ENCODE measurements at places on chromosomes 5 and 9. TPM values are rescaled to one million over a fixed set of nuclear protein-coding genes. Genes with fewer than 3 reads are reported as not detected.

GRCh38 chr5:106759581-106759980 is 911.2 kb downstream of the EFNA5 start:
- peak; percentile 40 for DNase-seq

GRCh38 chr5:135375040-135375793 is 23.8 kb downstream of the MACROH2A1 start:
- DNase-seq = no peak

GRCh38 chr5:104789366-104789765 is 1226.8 kb upstream of the NUDT12 start:
- no peak for DNase-seq

GRCh38 chr9:122418016-122418415 is 47.2 kb downstream of the PTGS1 start:
- DNase-seq = no peak

DNA sequence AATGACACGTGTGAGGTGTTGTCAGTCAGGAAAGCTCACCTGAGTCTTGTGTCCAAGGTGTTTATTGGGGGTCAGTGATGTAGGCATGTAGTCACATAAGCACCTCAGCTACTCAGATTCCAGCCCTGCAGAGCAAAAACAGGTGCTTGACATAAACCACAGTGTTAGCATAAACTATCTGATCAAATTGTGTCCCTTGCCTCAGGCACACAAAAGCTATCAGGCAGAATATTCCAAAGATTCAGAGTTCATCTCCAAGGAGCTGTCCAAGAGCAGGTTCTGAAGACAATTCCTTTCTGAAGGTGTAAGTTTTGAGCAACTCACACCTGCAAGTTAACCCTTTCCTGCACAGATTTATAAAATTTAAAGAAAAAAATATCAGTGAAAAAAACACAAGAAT is 102.2 kb upstream of the ITGA1 start:
- DNase-seq = no peak

DNA sequence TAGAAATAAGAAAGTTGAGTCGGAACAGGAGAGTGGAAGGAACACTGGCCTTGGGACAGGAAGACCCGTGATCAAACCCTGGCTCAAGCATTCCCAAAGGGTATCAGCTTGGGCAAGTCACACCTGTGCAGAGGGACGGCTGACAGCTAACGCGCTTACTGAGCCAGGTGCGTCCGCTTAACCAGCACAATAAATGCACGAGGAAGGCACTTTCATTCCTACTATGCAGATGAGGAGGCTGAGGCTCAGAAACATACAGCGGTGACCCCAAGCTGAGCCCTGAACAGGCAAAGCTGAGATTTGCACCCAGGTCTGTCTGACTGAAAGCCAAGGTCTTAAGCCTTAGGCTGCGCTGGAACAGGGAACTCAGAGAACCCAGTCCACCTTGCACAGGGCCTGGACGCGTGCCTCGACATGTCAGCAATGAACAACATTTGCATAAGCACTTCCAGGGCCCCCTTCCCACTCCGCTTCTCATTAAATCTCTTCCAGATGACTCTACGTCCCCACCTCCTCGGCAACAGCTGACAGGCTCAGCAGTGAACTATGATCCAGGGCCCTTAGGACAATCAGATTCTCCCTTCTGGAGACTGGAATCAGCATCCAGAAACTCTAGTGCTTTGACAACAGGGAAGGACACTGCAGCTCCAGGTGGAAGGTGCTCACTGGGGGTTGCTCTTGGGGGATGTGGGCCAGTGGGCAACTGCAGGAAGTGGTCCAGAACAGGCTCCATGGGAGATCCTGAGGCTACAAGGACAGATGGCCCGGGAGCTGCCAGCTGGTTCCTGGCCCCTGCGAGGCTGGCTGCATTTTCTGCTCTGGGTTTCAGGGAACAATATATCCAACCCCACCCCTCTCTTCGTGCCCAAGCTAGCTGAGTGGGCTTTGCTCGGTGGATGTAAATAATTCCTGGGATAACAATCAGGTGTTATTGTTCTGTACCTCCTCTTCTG is 35.2 kb downstream of the SH3PXD2B start:
- no peak for DNase-seq

GRCh38 chr9:132536124-132536523 is 46.3 kb upstream of the BARHL1 start:
- no peak for DNase-seq

GRCh38 chr9:7561527-7562080 is 238.0 kb downstream of the DMAC1 start:
- no peak for DNase-seq

DNA sequence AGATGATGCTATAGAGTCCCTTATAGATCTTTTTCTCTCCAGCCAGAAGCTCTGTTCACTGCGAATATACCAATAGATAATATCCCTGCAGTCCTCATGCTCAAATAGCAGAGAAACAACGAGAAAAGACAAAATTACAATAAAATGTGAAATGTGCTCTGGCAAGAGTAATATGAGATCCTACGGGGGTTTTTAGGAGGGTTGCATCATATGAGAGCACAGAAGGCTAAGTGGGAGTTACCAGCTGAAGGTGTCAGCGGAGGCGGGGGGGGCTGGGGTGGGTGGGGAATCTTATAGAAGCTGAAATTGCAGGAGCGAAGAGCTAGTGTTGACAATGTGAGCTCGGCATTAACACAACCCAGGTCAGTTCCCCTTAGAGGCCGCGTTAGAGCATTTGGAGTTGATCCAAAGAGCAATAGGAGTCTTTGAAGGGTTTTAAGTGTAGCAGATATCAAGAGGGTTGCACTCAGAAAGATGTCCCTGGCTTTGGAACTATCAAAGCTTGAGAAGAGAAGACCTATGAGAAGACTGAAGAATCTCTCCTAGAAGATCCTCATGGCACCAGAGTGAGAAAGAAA is 109.7 kb downstream of the BASP1 start:
- DNase-seq = no peak

GRCh38 chr5:22504411-22504810 is 348.7 kb downstream of the CDH12 start:
- no peak for DNase-seq

DNA sequence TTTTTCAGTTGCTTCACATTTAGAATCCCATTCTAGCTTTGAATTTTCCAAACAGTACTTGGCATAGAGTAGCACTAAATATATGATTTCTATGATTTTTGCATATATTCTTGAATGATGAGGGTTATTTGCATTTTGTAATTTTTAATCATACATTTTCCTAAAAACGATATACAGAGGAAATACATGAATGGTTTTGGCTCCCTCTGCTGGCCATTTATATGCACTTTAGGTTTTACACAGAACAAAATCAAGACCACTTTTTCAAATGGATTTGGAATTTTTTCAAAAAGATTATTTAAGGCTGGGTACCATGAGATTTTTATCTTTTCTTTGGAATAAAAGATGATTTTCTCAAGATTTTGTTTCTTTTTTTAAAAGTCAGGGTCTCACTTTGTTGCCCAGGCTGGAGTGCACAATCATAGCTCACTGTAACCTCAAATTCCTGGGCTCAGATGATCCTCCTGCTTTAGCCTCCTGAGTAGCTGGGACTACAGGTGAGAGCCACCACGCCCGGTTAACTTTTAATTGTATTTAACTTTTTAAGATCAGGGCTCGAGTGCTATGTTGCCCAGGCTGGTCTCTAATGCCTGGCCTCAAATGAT is 16.7 kb upstream of the COMMD10 start:
- peak; percentile 84 for DNase-seq

- peak; percentile 28 for DNase-seq
Measured at GRCh38 chr5:179142434-179143198, 82.4 kb downstream of the ZNF354C start.

GRCh38 chr5:107885601-107886000 is 214.9 kb upstream of the EFNA5 start:
- DNase-seq = no peak

GRCh38 chr9:108854641-108855528 is 901 bp downstream of the ACTL7B start:
- no peak for DNase-seq

- no peak for DNase-seq
Measured at GRCh38 chr5:157570531-157571200, 4.9 kb downstream of the ADAM19 start.

- DNase-seq = no peak
Measured at GRCh38 chr9:27442464-27442863, 81.6 kb upstream of the IFNK start.

DNA sequence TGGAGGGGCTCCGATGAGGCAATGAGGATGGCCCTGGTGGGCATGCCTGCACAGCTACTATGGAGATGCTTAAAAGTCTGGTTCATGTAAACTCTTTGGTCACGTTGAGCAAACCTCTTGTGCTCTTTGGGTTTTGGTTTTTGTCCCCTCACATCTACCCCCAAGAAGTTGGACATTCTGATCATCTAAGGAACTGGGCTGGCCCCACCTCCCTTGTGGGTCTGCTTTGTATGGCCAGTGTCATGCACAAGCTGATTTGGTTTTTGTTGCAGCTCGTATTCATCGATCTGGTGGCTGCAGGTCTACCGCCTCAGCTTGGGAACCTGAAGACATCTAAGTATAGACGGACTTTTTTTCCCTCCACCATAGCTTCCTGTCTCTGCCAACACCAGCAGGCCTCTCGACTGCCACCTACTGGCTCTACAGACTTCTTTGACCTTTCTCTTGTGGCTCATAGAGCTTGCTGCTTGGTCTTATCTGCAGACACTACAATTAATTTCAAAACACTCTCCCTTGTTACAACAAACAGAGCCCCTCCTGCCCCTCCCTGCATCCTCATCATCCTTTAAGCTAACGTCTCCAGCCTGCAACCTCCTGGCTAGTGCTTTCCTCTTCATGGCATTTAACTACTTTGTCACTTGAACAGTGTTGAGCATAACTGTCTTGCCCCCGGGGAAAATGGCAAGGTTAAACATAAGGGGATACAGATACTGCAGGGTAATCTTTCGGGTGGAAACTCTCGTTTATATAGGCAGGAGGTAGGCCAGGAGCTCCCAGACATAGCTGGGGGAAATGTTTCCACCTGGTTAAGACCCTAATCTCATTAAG is 34.5 kb downstream of the TSTD2 start:
- peak; percentile 93 for DNase-seq

- peak; percentile 68 for DNase-seq
Measured at GRCh38 chr9:128203707-128204551, 750 bp downstream of the DNM1 start.

The ANKRD31 gene
- not detected for total RNA-seq

The HAVCR2 gene
- 7.8 TPM for total RNA-seq

The ANGPTL2 gene
- total RNA-seq = 14.0 TPM

The PHYHD1 gene
- total RNA-seq = 13.8 TPM

The SCGB3A2 gene
- total RNA-seq = not detected

The NXNL2 gene
- total RNA-seq = not detected

The PLPP7 gene
- 0.29 TPM for total RNA-seq

The SLC27A6 gene
- not detected for total RNA-seq

The PPP2R2B gene
- under 0.01 TPM for total RNA-seq

Measured in stomach (tissue), 19 donors.